Activated T-cell treated with anti-CD3 and anti-CD28 coated beads for 24 hours (primary cell): ENCODE measurements at places on chromosomes 4 and X.

GRCh38 chr4:47774079-47774478, 63.8 kb downstream of the CORIN start:
- DNase-seq, result no peak

GRCh38 chr4:147430111-147430510, 50.8 kb upstream of the EDNRA start:
- DNase-seq, result no peak

DNA sequence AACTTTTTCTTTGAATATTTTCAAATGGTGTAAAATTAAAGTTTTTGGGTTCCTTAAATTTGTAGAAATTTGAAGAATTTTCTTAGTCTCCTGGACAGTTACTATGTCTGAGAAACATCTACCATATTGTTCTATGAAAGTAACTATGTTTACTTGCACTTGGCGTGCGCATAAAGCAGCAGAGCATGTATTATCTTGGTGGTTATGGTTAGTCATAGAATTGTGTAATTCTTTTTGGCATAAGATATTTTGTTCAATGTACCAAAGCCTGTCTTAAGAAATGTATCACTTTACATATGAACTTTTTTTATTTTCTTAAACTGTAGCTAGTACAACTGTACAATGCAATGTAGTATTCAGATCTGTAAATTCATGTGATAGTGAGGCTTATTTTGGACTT, 49.2 kb downstream of the CDS1 start:
- DNase-seq, result no peak

GRCh38 chrX:12580548-12580947, 210.7 kb upstream of the PRPS2 start:
- DNase-seq, result no peak

DNA sequence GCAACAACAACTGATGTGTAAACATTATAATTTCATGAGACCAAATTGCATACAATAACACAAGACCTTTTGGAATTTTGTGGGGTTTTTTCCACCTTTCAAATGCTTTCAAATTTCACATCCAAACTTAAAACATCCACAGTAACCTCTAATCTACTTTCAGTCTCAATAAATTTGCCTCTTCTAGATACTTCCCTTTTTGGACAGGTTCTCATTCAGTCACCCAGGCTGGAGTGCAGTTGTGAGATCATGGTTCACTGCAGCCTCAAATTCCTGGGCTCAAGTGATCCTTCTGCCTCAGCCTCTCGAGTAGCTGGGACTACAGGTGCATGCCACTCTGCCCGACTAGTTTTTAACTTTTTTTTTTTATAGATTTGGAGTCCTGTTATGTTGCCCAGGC, 556.6 kb downstream of the NLGN4X start:
- DNase-seq, result no peak

DNA sequence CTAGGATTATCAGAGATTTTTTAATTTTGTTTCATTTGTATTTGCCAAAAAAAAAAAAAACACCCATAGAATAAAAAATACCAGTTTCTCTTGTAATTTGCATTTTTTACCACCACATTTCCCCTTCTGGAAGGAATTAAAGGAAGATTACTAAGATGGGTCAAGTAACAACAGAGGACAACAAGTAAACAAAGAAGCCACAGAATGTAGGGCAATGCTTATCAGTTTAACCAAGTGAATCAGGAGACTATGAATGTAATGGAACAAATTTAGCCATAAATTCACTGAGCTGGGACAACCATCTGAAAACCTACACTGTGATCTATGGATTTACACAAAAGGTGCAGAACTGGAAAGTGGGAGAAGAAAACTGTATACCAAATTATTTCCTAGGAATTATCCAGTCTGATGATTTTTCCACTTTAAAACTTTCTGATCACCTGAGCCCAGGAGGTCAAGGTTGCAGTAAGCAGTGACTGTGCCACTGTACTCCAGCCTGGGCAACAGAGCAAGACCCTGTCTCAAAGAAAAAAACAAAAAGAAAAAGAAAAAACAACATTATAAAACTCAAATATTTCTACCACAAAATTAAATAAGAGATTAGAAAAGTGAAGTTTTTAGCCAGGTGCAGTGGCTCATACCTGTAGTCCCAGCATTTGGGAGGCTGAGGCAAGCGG, 32.4 kb downstream of the LRBA start:
- no peak for DNase-seq

GRCh38 chr4:120963449-120963848, 40.9 kb upstream of the PRDM5 start:
- DNase-seq, result no peak

DNA sequence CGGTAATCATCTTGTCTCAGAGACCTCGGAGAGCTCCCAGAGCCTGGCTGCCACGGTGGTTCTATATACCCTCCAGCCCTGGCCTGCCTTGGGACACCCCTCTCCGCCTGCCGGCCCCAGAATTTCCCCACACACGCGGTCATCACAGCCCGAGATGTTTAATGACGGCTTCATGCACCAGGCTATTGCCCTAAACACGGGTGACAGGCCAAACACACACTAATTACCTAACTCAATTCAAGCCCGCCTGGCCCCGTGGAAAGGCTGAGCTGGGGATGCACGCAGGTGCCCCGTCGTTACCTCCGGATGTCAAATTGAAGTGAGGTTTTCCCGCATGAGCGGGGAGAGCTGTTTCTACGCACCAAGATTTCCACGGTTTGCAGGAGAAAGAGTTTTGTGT, 72.9 kb upstream of the PPP2R3B start:
- DNase-seq, result no peak

DNA sequence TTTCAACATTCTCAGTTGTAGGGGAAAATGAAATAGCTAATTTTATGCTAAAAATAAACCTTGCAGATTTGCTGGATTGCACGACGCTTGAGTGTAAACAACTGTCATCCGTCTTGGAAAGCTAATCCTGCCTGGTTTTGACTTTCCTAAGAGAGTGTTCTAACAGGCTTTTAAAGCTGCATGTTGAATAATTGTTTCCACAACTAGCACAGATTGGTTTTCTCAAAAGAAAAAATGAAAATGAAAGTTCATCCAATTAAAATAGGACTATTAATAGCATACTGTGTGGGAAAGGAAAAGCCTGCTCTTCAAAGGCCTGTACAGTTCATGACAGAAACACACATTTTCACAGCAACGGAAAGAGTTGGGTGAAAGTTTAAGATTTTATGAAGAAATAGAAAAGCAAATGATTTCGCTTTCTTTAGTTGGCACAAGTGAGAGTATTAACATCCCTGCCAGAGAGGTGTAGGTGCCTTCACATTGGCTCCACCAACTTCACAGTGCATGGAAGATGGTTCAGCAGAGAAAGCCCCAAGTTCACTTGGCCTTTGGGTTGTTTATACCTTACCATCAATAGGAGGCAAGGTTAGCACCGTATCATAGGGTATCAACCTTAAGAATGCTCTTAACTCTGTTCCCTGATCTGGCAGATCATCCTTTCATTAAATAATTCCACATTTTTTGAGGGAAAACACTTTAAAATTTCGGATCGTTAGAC, 140.0 kb upstream of the GUCY1A1 start:
- DNase-seq, result no peak

DNA sequence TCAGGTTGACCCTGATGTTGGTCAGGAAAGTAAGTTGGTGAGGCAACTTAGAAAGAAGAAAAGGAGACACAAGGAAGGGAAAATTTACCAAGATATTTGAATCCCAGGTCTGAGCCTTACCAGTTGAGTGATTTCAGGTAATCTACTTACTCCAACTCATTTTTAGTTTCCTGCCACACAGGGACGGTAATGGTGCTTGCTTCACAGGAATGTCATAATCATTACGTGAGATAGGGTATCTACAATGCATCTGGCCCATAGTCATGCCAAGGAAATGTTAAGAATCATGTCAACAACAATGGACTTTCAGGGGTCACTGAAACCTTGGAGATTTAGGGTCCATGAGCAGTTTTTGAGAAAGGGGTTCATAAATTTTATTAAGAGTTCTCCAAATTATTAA, 195.4 kb upstream of the HHIP start:
- DNase-seq, result no peak

DNA sequence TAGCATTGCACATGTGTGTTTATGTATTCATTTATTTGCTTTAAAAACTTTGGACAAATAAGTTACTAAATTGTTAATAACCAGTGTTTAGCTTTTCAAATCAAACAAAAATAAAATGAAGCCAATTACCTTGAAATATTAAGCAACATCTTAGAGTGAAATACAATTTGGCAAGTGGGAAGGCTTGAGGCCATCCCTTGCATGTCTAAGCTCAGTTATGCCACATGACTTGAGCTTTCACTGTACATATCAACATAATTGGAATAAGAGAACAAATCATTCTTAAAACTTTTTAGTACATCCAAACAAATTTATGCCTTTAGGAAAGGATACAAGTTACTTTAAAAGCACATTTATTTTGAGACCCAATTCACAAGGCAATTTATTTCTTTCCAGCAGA, 640.6 kb downstream of the SPRY1 start:
- DNase-seq, result no peak

DNA sequence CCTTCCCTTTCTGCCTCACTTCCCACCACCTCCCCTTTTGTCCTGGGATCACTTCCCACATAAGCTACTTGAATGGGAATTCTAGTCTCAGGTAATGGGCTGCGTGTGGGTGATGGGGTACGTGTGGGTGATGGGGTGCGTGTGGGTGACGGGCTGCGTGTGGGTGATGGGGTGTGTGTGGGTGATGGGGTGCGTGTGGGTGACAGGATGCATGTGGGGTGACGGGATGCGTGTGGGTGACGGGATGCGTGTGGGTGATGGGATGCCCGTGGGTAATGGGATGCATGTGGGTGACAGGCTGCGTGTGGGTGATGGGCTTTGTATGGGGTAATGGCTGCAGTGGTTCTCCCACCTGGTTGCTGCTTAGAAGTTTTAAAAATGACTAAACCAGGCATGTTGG, 43.6 kb downstream of the EVC2 start:
- no peak for DNase-seq

- DNase-seq, result no peak
Measured at GRCh38 chr4:184433258-184433892, 41.0 kb downstream of the IRF2 start.

DNA sequence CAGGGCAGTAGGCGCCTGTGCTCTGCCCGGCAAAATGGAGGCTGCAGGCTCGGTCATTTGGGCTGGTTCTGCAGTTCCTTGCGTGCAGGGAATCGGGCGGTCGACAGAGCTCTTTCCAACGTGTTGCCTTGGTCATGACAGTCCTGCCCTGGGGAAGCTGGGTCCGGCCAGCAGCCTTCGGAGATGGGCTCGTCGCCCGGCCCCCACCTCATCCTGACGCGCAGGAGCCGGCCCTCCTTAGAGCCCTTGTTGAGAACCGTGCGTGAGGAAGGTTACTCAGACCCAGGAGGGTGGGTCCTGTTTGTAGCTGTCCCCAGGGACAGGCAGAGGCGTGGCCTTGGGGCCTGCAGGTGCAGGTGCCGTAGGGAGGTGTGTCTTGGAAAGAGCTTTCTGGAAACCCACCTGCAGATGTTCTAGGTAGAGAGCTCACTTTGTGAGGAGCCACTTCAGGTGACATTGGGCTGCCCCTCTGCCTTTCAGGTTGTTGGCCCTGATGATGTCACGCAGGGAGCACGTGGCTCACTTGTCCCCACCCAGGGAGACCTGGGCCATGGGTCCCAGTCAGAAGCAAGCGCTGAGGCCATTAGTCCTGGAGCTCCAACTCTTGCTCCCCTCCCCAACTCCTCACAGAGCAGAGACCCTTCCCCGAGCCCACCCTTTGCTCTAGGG, 15.2 kb upstream of the HGFAC start:
- no peak for DNase-seq

GRCh38 chrX:130145123-130145522, 20.5 kb downstream of the AIFM1 start:
- no peak for DNase-seq

- no peak for DNase-seq
Measured at GRCh38 chr4:6107114-6107791, 89.0 kb upstream of the C4orf50 start.

DNA sequence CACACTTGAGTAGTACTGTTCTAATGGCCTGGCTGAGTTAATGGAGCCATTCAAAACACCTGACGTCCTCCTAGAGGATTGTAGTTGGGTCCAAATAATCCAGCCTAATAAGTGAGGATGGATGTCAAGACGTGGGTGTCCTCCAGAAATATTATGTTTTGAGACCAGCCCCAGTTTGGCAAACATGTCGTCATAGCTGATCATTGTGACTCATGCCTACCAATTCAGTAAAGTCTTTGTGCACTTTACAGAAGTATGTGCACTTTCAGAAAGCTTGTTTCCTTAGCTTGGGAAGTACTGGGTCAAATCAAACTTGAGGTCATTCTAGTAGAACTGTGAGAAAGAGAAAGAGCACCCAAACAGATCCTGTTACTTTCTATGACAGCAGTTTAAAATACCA, 37.6 kb upstream of the GLRA2 start:
- DNase-seq, result no peak

- no peak for DNase-seq
Measured at GRCh38 chr4:170400361-170400760, 310.6 kb upstream of the AADAT start.

GRCh38 chr4:34362654-34363053, 1881.7 kb downstream of the ARAP2 start:
- no peak for DNase-seq

DNA sequence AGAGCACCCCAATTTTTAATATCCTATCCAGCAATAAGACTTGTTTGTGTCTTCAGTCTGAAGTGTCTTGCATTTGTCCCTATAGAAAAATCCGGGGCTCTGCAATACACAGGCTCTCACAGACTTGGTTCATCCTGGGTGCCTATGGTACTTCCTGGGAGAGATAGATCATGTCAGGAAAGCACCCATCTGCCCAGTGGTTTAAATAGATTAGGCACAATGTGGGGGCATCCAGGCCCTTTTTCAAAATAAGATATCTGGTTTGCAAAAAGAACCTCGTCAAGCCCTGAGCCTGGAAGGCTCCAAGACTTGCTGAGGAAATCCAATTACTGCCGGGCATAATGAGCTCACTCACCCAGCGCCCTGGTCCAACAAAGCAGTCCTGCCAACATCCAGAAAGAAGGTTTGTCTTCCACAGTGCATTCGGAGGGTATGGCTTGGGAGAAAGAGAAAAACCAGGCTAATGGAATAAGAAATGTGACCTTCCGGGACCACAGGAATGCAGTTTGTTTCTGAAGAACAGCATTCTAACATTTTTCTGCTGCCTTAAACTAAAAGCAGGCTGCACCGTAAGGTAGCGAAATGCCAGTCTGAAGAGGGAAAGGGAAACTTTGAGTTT, 11.6 kb downstream of the JAKMIP1 start:
- no peak for DNase-seq

- DNase-seq, result no peak
Measured at GRCh38 chr4:6804082-6804752, 21.7 kb downstream of the KIAA0232 start.
